ENCODE measurements at places on chromosomes 12 and 14. TPM values are rescaled to one million over a fixed set of nuclear protein-coding genes. Genes with fewer than 3 reads are reported as not detected.

Gene NFATC4
- 6.7 TPM for total RNA-seq

Gene ANKRD33
- total RNA-seq, result not detected

Gene SERPINA6
- total RNA-seq, result 0.35 TPM

Gene ASIC1
- not detected for total RNA-seq

Gene ATP5F1B
- 598 TPM for total RNA-seq

Gene NRDE2
- total RNA-seq, result 11.8 TPM

Gene TAS2R9
- 0.35 TPM for total RNA-seq

Gene KRT74
- not detected for total RNA-seq

Gene SLC25A47
- not detected for total RNA-seq

Gene ZNF891
- total RNA-seq, result 2.0 TPM

Gene SLC24A4
- not detected for total RNA-seq

Gene RDH16
- 0.15 TPM for total RNA-seq

Gene BICD1
- total RNA-seq, result 64.0 TPM

Gene WDHD1
- total RNA-seq, result 13.4 TPM

Gene TMEM52B
- 6.9 TPM for total RNA-seq

Gene DBX2
- not detected for total RNA-seq

Gene PLEKHD1
- 0.10 TPM for total RNA-seq

Gene GPR65
- total RNA-seq, result not detected

Gene OVCH1
- total RNA-seq, result not detected

Gene PLEKHG3
- total RNA-seq, result 119 TPM

Gene WNT1
- not detected for total RNA-seq

Gene AQP6
- not detected for total RNA-seq

Gene CELA1
- not detected for total RNA-seq

Gene SDS
- 0.25 TPM for total RNA-seq

Gene WNT5B
- total RNA-seq, result 11.0 TPM

Gene CCDC88C
- total RNA-seq, result 13.4 TPM

Gene TPH2
- not detected for total RNA-seq

Gene DYNLL1
- 216 TPM for total RNA-seq

Gene LRP1
- 157 TPM for total RNA-seq

Gene LTBP2
- total RNA-seq, result 42.4 TPM

Gene DGKA
- total RNA-seq, result 92.2 TPM

Gene CLEC1A
- total RNA-seq, result not detected

Gene KRT6C
- not detected for total RNA-seq

Gene EFS
- 0.17 TPM for total RNA-seq

Gene MYF5
- total RNA-seq, result not detected

Gene TRIAP1
- 35.4 TPM for total RNA-seq

Gene SLC6A15
- total RNA-seq, result 2.8 TPM

Gene MGAT4C
- total RNA-seq, result not detected

Gene CLEC9A
- not detected for total RNA-seq

Gene FOXN4
- not detected for total RNA-seq

Gene SMOC1
- 0.10 TPM for total RNA-seq

Gene CFAP54
- total RNA-seq, result 11.3 TPM

Gene CDH24
- total RNA-seq, result 3.5 TPM

Gene NOXRED1
- total RNA-seq, result not detected

Gene REM2
- total RNA-seq, result under 0.01 TPM

Gene SH2B3
- 20.8 TPM for total RNA-seq

Gene POLE
- 13.3 TPM for total RNA-seq

Gene RTL1
- total RNA-seq, result not detected

Gene LAG3
- total RNA-seq, result not detected

Gene KRT83
- not detected for total RNA-seq

Gene GNG2
- 2.8 TPM for total RNA-seq

Gene CISTR
- total RNA-seq, result not detected

Gene GPX2
- not detected for total RNA-seq

Gene TC2N
- 18.4 TPM for total RNA-seq

Gene SPTB
- total RNA-seq, result not detected

Gene DRAM1
- total RNA-seq, result 131 TPM

Measured in renal cortical epithelial cell (primary cell).